ENCODE measurements at places on chromosomes 2 and 18.

GRCh38 chr2:104923665-104924064 lies 69.8 kb downstream of the POU3F3 start:
- no peak for DNase-seq

GRCh38 chr2:79876430-79876829 lies 363.6 kb downstream of the CTNNA2 start:
- DNase-seq: no peak

DNA sequence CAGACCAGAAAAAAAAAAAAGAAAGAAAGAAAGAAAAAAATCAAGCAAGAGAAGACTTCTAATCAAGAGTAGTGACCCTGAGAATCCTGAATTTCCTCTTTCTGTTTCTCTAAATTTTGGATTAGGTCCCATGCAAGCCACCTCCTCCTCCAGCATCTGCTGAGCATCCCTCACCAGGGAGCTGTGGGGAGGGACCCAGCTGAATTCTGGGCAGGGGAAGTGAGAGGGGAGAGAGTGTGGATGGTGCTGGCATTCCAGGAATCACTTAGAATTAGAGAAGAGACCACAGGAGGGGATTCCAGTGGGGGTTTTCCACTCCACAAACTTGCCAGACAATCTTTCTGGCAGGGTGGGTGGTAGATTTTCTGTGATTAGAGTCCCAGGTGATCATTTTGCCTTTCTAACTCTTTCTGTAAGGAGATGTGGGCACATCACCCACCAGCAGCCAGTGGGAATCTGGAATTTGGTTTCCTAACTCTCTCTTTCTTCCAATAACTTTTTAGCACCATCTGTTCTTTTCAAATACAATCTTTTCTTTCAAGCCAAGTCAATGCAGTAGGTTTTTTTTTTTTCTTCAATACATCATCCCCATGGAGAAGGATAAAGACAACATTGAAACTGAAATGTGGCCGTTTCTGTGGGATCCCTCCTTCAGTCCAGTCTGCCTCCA lies 279.2 kb downstream of the CLIP4 start:
- no peak for DNase-seq

- no peak for DNase-seq
Measured at GRCh38 chr2:98583816-98584618, 24.3 kb downstream of the COA5 start.

DNA sequence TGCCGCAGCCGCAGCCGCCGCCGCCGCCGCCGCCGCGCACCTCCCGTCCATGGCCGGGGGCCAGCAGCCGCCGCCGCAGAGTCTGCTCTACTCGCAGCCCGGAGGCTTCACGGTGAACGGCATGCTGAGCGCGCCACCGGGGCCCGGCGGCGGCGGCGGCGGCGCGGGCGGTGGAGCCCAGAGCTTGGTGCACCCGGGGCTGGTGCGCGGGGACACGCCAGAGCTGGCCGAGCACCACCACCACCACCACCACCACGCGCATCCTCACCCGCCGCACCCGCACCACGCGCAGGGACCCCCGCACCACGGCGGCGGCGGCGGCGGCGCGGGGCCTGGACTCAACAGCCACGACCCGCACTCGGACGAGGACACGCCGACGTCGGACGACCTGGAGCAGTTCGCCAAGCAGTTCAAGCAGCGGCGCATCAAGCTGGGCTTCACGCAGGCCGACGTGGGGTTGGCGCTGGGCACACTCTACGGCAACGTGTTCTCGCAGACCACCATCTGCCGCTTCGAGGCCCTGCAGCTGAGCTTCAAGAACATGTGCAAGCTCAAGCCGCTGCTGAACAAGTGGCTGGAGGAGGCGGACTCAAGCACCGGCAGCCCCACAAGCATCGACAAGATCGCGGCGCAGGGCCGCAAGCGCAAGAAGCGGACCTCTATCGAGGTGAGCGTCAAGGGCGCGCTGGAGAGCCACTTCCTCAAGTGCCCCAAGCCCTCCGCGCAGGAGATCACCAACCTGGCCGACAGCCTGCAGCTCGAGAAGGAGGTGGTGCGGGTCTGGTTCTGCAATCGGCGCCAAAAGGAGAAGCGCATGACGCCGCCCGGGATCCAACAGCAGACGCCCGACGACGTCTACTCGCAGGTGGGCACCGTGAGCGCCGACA lies 2.4 kb downstream of the POU3F3 start:
- DNase-seq: no peak

DNA sequence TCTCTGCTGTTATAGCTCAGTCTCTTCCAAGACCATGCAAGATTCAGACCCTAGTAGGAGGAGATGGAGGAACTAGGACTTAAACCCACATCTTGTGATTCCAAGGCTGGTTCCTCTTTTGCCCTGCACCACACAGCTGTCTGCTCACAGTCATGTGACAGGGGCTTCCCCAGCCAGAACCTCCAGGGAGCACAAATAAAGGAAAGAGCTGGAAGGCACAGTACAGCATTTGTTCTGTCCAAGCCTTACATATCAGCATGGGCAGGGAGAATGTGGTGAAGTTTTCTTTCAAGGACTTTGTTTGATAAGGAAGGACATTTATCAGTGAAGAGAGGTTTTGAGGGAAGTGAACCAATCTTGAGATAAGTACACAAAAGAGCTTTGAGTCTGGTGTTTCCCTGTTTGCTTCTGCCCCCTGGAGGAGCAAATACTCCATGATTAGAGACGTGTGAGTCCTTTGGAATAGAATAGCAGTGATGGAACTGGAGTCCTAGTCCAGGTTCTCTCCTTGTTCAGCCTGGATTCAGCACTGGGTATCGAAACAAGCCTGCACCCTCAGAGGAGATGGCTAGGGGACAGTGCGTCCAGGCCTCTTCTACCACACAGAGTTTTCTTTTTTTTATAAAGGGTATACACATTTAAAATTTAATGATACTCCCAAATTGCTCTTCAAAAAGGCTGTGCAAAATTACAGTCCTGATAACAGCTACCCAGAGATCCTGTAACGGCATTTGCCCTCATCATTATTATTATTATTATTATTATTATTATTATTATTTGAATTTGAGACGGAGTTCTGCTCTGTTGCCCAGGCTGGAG lies 24.6 kb upstream of the CASP10 start:
- DNase-seq: no peak

GRCh38 chr2:176018708-176019107 lies 16.6 kb upstream of the LNPK start:
- DNase-seq: no peak

DNA sequence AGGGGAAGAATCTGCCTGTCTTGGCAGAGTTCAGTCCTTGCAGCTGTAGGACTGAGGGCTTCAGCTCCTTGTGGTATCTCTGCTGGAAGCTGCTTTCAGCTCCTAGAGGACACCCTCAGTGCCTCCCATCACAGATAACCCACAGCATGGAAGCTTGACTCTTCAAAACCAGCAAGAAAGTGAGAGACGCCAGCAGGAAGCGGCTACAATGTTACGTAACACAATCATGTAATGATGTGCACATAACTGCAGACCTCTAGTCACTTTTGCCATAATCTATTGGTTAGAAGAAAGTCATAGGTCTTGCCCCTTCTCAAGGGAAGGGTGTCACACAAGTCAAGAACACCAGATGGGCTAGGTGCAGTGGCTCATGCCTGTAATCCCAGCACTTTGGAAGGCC lies 69.1 kb upstream of the AFF3 start:
- DNase-seq: no peak

- no peak for DNase-seq
Measured at GRCh38 chr2:175605640-175606009, 396.4 kb downstream of the LNPK start.

GRCh38 chr18:67199993-67200617 lies 316.4 kb downstream of the DSEL start:
- DNase-seq: no peak

DNA sequence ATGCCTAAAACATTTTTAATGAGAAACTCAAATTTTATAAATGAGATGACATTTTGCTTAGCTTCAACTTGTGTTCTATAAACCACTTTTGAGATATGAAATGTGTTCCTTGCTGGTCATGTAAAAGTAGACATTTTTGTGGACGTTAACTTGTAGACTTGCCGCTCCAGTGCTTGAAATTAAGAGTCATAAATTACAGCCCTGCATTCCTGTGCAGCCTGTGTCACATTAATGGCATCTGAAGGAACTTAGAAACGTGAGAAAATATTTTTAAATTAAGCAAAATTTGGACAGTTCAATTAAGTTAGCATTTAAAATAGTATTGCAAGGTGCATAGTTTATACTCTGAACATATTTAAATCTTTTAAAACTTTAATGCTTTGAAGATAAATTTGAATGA lies 98.3 kb upstream of the LDLRAD4 start:
- DNase-seq: no peak
